ENCODE measurements at places on chromosomes 6 and 20.

- DNase-seq: no peak
Measured at GRCh38 chr6:14762077-14762476, 483.8 kb upstream of the JARID2 start.

DNA sequence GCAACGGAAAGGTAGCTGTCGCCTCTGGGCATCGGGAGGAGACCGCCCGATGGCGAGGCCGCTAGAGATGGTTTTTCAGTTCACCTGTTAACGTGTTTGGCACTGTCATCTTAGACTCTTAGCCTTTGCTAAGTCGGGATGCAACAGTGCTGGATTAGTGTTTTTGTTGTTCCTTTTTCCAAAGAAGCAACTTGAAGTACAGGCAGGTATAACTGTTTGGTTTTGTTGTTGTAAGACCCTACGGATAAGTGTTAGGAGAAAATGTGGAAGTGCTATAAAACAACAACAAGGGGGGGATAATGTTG, 723 bp downstream of the MANEA start:
- no peak for DNase-seq

DNA sequence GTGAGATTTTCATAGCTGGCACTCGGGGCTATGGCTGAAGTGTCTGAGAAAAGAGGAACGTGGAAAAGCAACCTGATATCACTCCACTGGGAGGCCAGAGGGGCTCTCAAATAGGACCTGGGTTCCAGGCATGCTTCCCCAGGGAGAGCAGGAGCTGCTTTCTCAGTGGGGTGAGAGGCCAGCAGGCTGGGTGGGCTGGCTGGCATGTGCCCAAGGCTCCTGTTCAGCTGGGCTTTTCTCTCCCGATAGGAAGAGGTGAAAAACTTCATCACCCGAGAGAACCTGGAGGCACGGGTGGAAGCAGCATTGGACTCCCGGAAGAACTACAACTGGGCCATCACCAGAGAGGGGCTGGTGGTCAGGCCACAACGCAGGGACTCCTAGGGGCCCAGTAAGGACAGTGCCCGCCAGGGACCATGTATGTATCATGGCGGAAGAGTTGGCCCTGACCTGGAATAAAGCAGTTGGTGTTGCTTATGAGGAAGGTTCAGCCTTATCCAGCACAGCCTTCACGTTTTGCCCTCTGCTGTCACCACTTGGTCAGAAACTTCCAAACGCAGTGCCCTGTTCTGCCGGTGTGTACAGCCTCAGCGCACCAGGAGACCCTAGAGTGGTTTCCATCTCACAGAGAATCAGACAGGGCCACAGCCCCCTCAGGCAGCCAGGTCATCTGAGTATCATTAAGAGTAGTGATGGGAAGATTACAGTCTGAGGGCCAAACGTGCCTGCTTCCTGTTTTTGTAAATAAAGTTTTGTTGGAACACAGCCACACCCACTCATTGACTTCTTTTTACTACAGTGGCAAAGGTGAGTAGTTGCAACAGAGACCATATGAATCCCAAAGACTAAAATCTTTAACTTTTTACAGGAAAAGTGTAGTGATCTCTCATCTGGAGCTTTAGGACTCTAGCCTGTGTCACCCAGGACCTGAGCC, 1.9 kb downstream of the MRPS26 start:
- DNase-seq: no peak

DNA sequence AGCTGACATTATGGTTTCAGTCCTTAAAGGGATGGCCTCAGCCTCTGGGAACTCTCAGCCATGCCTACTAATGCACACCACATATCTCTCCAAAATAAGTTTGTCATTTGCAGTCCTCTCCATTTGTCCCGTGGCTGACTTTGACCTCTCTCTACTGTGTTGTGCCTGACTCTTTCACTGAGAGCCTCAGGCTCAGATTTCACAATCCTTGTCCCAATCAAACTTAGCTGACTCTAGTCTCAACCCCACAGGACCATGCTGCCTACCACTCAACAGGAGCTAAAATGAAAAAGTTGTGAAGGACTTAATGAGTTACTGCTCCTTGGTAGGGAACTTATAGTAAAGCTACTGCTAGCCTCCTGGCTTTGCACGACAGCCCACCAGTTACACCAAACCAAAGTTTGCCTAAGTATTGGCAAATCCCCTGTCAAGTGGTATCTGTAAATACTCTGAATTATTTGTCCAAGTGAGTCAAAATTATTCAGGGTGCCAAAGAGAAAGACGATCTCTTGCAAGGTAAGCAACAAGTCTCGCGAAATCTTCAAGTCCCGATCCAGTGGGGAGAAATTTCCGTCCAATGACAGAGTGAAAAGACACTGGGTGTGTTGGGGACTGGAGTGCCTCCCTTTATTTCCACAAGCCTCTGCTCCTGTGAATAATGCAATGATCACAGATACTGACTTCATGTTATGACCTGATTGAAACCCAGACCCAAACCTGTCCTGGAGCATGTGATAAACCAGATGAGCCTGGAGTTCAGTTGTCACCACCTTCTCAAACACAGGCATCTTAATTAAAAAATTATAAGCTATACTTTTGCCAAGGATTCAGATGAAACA, 124.4 kb upstream of the FOXQ1 start:
- DNase-seq: no peak

GRCh38 chr6:89212472-89212871, 4.7 kb downstream of the GABRR1 start:
- DNase-seq: no peak

DNA sequence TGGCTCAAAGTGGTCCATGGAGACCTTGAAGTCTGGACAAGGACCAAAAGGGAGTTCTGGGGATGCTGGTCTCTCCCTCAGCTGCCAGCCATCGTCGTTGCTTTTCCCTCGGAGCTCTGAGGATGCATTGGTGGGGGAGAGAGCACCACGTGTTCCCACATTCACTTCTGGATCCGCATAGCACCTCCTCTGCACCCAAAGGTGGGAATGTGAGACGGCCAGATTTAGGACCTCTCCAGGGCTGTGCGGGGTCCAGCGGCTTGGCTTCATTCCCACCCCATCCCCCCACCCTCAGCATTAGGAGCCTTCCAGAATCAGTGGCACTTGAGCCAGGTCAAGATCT, 1.1 kb downstream of the EPB41L1 start:
- no peak for DNase-seq

DNA sequence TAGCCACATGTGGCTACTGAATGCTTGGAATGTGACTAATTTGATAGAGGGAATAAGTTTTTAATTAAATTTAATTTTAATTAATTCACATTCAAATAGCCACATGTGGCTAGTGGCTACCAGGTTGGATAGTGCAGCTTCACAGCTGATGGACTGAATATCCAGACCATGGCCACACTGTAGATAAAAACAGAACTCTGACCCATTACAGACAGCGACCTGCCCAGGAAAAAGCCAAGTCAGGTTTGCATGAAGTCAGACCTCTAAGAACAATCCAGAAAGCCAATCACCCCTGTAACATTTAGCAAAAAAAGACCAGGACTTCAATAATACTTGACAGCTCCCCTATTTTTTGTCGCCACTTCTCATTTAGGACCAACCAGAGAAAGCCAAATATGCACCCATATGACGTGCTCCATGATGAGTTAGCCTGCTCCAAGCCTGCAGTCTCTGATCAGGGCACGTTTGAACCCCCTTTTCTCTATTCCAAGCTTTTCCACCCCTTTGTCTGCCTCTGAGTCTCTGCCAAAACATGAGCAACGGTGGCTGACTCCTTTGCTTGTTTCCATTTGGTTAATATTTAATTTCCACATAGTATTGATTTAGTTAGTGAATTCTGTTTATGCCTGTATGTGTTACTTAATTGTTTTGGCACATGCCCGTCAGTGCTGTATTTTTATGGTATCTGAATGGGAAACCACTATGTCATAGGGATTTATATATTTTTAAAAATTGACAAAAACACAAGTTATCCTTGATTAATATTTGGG, 636.3 kb downstream of the UTRN start:
- DNase-seq: no peak

GRCh38 chr6:27867051-27867944, 44.9 kb downstream of the OR2B2 start:
- peak; percentile 96 for DNase-seq

GRCh38 chr6:161079566-161080262, 88.1 kb downstream of the MAP3K4 start:
- DNase-seq: peak; percentile 80

GRCh38 chr20:37627060-37627766, 66.6 kb upstream of the CTNNBL1 start:
- peak; percentile 41 for DNase-seq

DNA sequence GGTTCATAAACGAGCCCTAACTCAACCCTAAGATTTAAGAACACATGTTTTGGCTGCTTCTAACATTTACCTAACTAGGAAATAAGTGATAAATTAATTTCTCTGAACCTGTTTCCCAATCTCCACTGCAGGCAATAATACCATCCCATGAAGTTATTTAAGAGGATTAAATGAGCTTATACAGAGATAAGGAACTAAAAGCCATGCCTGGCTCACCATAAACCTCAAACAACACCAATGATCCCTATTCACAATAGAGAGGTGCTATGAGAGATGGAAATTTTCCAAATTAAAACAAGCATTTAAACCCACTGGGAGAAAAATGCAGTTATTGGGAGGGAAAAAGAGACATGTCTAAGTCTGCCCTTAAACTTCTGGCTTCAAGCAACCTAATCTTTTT, 33.9 kb upstream of the KLHL31 start:
- no peak for DNase-seq

DNA sequence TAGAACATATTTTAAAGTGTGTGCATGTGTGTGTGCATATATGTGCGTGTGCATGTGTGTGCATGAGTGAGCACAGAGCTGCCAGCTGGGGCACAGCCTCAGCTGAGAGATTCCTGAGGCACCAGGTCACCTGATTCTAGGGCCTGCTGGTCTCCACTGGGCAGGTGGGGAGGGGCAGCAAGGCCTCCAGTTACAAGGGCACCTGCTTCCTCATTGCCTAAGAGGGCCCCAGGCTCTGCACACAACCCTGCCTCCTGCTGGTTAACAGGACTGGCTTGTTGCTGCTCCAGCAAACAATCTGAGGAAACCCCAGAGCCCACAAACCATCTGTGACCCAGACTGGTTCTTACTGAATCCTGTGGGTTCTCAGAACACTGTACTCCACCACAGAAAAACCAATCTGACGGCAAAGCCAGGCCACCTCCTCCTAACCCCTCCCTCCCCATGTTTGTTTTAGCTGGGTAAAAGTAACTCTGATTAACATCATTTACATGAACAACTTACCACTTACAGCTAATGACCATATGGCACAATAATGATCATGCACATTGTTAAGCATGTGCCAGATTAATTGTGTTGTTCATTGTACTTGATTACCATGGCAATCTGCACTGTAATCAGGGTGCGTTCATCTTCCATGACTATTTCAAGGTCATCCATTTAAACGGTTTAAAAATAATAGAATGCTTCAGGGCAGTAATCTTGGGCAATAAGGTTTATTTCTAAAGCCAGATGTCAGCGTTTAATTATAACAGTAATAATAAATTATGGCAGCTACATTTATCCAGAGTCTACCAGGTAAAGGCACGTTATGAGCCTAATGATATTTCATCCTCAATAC, 23.1 kb upstream of the UBE2J1 start:
- DNase-seq: peak; percentile 83

GRCh38 chr6:131510094-131510493, 62.9 kb upstream of the ARG1 start:
- DNase-seq: no peak

DNA sequence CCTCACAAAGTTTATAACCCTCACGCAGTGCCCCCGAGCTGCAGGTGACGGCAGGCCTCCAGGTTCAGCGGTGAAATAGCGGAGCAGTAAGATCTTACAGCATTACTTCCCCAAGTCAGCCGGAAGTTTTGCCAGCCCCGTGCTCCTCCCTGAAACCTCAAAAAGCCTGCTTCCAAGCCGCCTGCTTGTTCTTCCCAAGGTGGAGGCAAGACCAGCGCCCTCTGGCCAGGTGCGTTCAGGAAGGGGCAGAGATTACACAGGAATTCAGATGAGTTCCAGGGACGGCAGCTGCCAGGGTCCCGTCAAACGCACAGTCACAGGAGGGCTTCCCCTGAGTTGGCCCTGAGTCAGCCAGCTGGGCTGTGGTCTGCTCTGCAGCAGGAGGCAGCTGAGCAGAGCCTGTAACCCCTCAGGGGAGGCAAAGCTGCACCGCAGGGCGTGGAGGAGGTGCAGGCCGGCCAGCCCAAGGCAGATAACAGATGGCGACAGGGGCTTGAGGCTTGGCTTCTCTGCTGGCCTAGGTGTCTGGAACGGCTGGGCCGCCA, 124.1 kb upstream of the RPS6KA2 start:
- DNase-seq: no peak

GRCh38 chr6:108958900-108959770, 110.9 kb downstream of the ARMC2 start:
- DNase-seq: no peak

DNA sequence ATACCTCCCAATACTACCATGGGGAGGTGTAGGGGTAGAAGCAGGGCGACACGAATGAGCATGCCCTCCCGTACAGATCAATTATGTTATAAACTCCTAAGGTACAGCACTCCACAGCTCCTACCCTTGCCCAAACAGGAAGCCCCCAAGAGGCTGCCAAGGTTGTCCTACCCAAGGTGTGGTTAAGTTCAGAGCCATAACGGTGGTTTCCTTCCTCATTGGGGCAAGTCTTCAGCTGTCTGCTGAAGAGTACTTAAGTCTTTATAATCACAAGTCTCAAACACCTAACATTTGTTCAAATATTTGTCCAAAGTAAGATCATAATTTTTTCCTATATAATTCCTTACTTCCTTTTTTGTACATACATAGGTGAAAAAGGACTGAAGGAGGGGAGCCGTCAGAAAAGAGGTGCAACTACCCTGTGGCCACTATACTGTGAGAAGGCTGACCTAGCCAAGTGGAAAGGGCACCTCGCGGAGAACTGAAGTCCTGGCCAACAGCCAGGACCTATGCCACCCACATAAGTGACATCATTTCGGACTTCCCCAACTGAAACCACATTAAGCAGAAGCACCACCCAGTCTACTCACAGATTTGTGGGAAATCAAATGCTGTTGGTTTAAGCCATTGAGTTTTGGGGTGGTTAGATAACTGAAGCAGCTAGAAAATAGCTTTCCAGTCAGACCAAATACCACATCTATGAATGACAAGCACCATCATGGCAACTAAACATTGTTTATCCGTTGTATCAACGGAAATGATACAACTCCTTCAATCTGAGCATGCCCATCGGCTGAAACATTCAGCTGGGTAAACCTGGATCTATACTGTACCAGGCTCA, 2.9 kb upstream of the RAB22A start:
- DNase-seq: peak; percentile 90

- DNase-seq: peak; percentile 25
Measured at GRCh38 chr6:122400121-122400450, 634 bp downstream of the HSF2 start.
